ENCODE measurements at places on chromosomes 4 and X. TPM values are rescaled to one million over a fixed set of nuclear protein-coding genes. Genes with fewer than 3 reads are reported as not detected.

TMEM33 gene
- total RNA-seq: 34.3 TPM

BMP2K gene
- 11.9 TPM for total RNA-seq

PDZD4 gene
- 3.8 TPM for total RNA-seq

GAGE13 gene
- total RNA-seq: not detected

BEND2 gene
- total RNA-seq: not detected
